Right ventricle myocardium inferior (tissue), 1 donor: ENCODE measurements at places on chromosomes 12 and 14.

DNA sequence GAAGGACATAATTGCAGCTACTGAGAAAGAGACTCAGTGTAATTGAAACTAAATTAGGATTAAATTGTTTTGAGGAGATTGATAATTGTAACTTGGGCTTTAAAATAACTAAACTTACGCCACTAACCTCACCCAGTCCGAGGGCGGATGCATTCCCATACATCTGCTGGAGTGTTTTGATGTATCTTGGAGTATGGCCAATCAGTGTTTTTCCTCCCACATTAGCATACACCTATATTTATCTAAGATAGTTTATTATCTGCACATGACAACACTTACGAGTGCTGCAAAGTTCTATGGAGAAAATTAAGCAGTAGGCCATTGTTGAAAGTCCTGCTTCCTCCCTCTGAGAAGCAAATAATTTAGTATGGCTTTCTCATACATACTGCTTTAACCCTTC, 184.7 kb upstream of the PLEKHG7 start:
- DNase-seq, result no peak

DNA sequence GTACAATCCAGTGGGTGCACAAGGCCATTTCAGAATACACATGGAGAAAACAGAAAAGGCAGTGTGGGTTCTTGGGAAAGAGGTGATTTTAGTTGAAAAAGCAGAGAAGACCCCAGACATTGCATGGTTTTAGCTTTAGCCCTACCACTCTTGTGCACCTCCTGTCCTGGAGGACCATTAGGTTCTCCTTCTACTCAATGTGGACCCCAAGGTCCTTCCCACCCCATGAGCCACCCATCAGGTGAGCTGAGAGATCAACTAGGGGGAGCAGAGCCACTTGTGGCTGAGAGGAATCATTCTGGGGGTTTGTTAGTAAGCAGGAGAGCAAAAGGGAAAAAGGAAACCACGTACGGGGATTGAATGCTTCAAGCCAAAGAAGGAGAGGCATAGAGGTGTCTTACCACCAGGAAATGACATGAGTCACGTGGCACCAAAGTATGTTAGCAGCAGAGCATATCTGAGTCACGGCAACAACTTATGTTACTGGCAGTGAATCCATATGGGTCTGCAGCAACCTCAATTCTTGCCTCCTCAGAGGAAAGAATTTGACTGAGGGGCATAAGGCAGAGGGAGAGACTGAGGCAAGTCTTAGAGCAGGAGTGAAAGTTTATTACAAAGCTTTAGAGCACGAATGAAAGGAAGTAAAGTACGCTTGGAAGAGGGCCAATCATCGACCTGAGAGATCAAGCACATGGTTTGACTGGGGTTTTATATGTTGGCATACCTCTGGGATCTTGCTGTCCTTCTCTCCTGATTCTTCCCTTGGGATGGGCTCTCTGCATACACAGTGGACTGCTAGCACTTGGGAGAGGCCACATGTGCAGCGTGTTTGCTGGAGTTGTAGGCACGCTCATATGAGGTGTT, 73.9 kb downstream of the HSD17B6 start:
- no peak for DNase-seq

- DNase-seq, result no peak
Measured at GRCh38 chr14:43900173-43900655, 606.9 kb downstream of the FSCB start.

- no peak for DNase-seq
Measured at GRCh38 chr14:42855085-42855484, 1248.4 kb downstream of the LRFN5 start.

DNA sequence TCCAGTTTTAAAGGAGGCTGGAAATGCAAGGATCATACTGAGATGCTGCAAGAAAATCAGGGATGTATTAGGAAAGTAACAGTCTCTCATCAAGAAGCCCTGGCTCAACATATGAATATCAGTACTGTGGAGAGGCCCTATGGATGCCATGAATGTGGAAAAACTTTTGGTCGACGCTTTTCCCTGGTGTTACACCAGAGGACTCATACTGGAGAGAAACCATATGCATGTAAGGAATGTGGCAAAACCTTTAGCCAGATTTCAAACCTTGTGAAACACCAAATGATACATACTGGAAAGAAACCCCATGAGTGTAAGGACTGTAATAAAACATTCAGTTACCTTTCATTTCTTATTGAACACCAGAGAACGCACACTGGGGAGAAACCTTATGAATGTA, 24.5 kb downstream of the ZNF891 start:
- no peak for DNase-seq

GRCh38 chr14:99190696-99191394, 81.2 kb downstream of the BCL11B start:
- DNase-seq, result peak; percentile 7

- DNase-seq, result no peak
Measured at GRCh38 chr12:131511391-131511802, 199.5 kb upstream of the SFSWAP start.

DNA sequence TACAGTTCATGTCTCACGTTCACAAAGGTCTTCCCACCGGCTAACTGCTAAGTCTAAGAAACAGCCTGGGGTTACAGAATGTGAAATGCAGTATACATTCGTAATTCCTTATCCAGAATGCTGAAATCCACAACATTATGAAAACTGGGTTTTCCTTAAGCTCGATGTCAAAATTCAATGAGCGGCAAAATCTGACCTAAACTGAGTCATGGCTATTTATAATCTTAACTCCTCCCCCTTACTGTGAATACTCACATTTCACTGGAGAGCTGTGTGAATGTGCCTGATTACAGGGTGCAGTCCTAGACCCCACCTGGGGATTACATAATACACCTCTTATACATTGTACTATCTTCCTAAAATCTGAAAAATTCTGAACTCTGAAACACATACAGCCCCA, 35.3 kb downstream of the STX2 start:
- DNase-seq, result no peak

GRCh38 chr12:115756271-115756670, 521.2 kb downstream of the MED13L start:
- no peak for DNase-seq

DNA sequence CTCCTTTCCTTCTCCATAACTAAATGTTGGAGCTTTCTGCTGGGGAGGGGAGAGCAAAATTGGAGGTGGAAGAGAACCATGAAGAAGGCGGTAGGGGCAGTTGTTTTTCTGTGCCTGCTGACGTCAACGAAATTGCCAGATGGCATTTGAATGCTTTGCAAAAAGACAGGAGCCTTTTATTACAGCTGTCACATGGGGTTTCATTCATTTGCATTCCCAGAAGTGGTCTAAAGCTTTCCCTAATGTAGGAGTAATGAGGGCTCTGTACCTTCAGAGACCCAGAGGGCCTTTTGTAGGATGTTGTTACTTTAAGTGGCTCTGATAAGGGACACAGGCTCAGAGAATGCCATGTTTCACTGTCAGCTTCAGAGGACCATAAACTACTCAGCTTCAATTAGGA, 107.1 kb upstream of the SLCO1C1 start:
- DNase-seq, result no peak

DNA sequence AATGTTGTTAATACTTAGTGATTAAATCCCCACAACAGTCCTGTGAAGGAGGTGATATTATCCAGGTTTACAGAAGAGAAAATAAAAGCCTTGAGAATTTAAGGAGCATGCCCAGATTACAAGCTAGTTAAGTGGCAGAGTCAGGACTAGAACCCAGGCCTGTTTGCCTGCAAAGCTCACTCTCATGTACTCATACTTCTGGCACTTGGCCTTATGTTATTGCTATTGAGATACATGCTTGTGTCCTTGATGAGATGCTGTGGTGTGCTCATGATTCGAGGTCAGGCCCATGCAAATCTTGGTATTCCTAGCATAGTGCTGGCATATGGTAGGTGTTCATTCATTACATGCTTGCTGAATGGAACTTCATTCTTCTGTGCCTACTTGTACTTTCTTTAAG, 7.6 kb upstream of the EID3 start:
- no peak for DNase-seq

- no peak for DNase-seq
Measured at GRCh38 chr12:26630546-26631027, 202.4 kb downstream of the ITPR2 start.

DNA sequence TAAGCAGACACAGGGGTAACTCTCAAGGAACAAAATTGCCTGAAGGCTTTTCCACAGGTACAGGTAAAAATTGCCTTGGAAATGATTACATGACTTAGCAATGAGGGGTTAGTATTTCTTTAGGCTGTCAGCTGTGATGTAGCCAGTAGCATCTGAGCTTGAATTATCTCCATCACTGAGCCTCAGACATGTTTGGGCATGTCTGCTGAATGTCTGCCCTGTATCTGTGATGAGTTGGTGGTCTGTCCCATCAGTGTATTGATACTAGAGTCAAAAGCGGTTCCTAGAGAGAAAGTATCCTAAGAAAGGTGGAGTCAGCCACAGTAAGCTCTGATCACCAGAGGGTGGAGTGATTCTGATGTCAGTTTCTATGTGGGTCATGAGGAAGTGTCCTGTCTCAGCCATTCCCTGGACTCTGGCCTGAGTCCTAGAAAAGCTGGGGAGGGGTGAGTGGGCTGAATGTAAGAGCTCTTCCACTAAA, 16.3 kb downstream of the AKAP6 start:
- DNase-seq, result no peak

GRCh38 chr14:96741151-96741977, 55.8 kb upstream of the VRK1 start:
- DNase-seq, result peak; percentile 87

DNA sequence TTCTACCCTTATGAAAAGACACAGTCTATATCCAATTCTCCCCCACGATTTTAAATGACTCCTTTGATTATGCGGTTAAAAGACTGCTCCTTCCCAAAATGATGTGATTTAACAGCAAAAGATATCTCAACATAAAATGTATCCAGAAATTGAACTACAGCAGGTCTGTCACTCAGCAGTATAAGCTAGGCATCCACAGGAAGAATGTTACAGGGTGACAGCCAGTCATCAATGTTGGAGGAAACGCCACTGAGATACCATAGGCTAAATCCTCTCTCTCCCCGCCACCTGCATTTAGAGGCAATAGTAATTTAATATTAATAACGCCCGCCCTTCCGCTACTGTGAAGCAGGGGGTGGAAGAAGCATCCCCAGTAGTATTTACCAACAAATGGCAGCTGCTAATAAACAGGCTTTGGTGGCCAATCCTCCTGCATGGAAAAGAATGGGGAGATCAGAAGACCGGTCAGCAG, 613 bp downstream of the RECQL start:
- no peak for DNase-seq

GRCh38 chr12:132444957-132445883, 44.7 kb upstream of the FBRSL1 start:
- peak; percentile 77 for DNase-seq

GRCh38 chr12:52774629-52775250, 2.4 kb downstream of the KRT76 start:
- no peak for DNase-seq

GRCh38 chr12:104643819-104644669, 187.3 kb downstream of the CHST11 start:
- no peak for DNase-seq

GRCh38 chr12:19848421-19848820, 409.1 kb downstream of the AEBP2 start:
- DNase-seq, result no peak

DNA sequence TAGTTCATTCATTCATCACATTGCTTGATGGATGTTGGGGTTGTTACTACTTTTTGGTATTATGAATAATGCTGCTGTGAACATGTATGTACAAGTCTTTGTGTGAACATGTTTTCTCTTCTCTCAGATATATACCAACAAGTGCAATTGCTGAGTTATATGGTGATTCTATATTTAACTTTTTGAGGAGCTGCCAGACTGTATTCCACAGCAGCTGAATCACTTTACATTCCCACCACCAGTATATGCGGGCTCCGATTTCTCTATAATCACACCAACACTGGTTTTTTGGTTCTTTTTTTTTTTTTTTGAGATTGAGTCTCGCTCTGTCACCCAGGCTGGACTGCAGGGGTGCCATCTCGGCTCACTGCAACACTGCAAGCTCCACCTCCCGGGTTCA, 22.2 kb upstream of the PLEKHG6 start:
- no peak for DNase-seq

- DNase-seq, result no peak
Measured at GRCh38 chr12:19154686-19155085, 25.2 kb downstream of the PLEKHA5 start.

- DNase-seq, result no peak
Measured at GRCh38 chr14:48553443-48553842, 878.0 kb upstream of the MDGA2 start.

- DNase-seq, result no peak
Measured at GRCh38 chr12:95881331-95881955, 22.7 kb downstream of the SNRPF start.

- DNase-seq, result no peak
Measured at GRCh38 chr12:114767084-114767760, 83.2 kb upstream of the TBX3 start.

DNA sequence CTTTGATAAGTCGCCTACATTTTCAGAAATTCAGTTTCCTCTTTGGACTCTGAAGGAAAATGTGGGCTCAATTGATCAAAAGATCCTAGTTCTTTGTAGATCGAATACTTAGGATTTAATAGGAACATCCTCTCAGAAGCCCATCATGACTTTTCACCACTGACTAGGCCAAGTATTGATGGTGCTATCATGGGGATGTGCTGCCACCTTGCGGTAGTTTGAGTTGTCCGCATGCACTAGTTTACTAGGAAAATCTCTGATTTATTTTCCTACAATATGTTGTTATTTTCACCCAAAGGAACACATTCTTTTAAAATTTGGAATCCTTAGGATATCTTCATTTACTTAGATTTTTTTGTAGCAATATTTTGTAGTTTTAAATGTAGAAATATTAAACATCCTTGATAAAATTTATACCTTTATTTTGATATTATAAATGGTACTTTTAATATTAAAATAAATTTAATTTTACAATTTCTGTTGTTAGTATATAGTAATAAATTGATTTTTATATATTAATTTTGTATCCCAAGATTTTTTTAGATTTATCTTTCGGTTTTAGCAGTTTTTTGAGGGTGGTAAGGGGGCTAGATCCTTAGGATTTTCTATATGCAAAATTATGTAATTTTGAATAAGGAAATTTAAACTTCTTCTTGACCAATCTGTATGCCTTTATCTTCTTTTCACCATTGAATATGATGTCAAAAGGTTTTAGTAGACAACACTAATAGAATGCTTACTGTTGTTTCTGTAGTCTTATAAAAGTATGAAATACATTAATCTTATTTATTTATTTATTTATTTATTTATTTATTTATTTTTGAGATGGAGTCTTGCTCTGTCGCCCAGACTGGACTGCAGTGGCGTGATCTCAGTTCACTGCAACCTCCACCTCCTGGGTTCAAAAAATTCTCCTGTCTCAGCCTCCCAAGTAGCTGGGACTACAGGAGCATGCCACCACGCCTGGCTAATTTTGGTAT, 52.9 kb upstream of the OR9K2 start:
- DNase-seq, result peak; percentile 73

- no peak for DNase-seq
Measured at GRCh38 chr12:24679126-24679525, 269.8 kb downstream of the BCAT1 start.

GRCh38 chr14:100615736-100616695, 28.8 kb upstream of the BEGAIN start:
- DNase-seq, result no peak

DNA sequence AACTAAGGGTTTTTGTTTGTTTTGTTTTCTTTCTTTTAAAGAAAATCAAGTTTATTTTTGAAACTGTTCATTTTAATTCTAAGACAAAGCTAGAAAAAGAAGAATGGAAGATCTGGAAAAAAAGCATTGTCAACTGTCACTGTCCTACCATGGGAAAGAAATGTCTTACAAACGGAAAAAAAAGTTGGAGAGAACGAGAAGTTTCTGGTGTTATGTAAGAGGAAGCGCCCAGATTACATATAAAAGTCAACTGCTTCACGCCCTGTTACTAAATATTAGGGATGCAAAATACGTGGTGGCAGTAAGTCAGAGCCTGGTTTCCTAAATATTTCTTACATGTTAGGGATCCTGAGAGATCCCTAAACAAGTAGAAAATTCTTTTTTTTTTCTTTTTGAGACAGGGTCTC, 14.3 kb upstream of the FBXL14 start:
- DNase-seq, result no peak
